ENCODE measurements at places on chromosomes 6 and 20.
A peak's percentile ranks its signal among the peaks of the same experiment; 100 is the strongest.

- no peak for DNase-seq
These were observed 10.6 kb upstream of the STX16 start for GRCh38 chr20:58640446-58640845.

GRCh38 chr20:23387118-23387443, 25.1 kb downstream of the GZF1 start:
- no peak for DNase-seq

GRCh38 chr20:61387204-61387953, 135.3 kb downstream of the CDH4 start:
- no peak for DNase-seq

GRCh38 chr6:166998256-166999144, 697 bp upstream of the CEP43 start:
- peak; percentile 2 for DNase-seq

DNA sequence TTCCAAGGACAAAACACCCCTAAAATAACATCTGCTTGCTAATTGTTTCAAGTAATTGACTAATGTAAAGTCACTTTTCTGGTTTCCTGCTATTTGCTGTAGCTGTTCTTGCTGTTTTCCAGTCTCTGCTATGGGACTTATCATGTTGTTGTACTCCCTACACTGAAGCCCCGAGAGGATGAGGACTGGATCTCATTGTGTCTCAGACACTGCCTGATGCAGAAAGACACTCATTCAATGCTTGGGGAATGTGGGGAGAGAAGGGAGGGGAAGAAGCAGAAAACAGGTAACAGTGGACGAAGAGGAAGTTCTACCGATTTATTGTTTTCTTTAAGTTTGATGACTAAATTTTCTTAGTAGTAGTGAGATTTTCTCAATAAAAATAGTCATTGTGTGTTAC, 79.8 kb downstream of the DOK5 start:
- no peak for DNase-seq

DNA sequence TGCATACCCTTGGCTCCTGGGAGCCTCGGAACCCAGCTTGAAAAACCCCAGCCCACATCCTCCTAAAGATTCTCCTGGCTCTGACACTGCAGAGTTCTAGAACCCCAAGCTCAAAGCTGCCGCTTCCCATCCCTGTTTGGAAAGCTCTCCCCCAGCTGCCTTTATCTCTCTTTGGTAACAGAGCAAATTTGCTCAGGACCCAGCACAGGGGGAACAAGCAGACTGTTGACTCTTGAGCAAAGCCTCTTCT, 38.9 kb downstream of the HNF4A start:
- DNase-seq: no peak
